NCI-H1694 (cell line): ENCODE measurements at places on chromosomes 1 and 21.

- no peak for DNase-seq
Measured at GRCh38 chr1:112841825-112842224, 114.2 kb downstream of the SLC16A1 start.

- DNase-seq: no peak
Measured at GRCh38 chr1:2971101-2971501, 50.2 kb upstream of the ACTRT2 start.

GRCh38 chr1:201545851-201546492, 7.0 kb downstream of the NAV1 start:
- peak; percentile 51 for DNase-seq

DNA sequence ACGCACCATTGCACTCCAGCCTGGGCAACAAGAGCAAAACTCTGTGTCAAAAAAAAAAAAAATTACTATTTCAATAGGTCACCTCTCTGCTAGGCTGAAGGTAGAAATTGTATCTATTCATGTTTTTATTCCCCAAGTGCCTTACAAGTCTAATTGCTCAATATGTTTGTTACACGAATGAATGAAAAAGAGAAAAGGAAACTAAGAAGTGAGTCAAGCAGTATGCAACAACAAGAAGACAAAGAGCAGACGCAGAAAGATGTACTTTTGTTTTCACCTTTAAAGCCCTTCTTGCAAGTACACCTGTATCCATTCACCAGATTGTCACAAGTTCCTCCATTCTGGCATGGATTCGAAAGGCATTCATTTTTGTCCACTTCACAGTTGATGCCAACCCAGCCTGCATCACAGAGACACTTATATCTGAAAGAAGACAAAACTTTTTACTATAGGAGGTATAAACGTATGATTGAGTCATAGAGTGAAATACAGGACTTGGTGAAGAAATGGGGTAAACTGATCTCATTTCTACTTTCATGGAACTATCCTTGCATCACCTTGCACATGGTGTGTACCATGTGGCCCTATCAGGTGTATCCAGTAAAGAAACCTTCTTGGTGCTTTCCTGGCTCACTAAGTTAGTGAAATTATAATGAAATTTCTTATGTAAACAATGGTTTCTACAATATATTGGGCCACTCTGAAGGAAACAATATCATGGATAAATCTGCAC, 57.1 kb upstream of the ADAM30 start:
- DNase-seq: no peak
